ENCODE measurements at places on chromosomes 5 and 9. TPM values are rescaled to one million over a fixed set of nuclear protein-coding genes. Genes with fewer than 3 reads are reported as not detected.

CYLC2 gene
- not detected for total RNA-seq

DNA sequence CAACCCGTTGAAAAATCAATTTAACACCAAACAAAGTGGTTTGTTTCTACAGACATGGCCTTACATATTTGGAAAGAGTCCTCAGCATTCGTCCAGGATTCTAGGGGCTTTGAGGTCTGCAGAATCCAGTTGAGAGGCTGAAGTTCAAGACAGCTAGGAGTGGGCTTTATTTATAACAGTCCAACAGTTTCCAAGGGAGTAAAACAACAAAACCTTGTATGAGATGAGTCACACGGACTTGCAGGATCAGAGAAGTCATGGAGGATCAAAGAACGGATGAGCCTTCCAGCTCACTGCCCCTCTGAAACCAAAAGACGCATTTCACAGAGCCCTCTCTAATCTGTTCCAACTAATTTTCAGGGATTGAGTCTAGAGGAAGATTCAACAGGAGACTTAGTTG, 11.1 kb upstream of the ESM1 start:
- DNase-seq = no peak

- DNase-seq = no peak
Measured at GRCh38 chr9:100581661-100582060, 3.8 kb downstream of the CAVIN4 start.

DNA sequence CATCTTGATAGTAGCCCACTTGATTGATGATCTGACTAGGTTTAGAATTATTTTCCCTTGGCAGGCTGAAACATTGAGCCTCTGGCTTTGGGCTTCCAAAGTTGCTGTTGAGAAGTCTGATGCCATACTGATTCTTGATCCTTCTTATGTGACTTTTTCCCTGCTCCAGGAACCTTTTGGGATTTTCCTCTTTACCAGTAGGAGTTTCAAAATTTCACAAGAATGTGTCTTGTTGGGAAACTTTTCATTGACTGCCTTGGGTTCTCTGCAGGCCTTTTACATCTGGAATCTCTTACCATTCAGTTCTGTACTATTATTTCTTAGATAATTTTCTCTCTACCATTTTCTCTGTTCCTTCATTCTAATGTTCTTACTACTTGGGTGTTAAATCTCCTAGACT, 20.0 kb downstream of the STC2 start:
- DNase-seq = no peak

ZNG1C gene
- total RNA-seq = 56.6 TPM

- no peak for DNase-seq
Measured at GRCh38 chr5:31757806-31758205, 118.9 kb downstream of the PDZD2 start.

DNA sequence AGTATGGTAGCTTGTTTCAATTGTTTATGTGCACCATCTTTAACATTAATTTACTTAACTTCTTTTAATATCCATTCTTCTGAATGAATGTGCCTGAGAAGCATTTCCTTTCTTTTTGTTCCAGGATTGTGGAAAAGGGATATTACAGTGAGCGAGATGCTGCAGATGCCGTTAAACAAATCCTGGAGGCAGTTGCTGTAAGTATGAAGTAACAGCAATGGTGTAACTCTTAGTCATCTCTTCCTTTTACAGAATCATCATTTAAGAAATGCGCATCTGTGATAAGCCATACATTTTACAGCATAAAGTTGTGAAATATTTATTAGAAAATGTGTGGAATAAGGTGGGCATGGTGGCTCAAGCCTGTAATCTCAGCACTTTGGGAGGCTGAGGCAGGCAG, 117.7 kb downstream of the STARD4 start:
- DNase-seq = no peak

Data from activated naive CD4-positive, alpha-beta T cell treated with anti-CD3 and anti-CD28 coated beads, Interleukin-2, amount 50 U/mL, for 72 hours (primary cell).